ENCODE measurements at places on chromosomes 3 and 15.

DNA sequence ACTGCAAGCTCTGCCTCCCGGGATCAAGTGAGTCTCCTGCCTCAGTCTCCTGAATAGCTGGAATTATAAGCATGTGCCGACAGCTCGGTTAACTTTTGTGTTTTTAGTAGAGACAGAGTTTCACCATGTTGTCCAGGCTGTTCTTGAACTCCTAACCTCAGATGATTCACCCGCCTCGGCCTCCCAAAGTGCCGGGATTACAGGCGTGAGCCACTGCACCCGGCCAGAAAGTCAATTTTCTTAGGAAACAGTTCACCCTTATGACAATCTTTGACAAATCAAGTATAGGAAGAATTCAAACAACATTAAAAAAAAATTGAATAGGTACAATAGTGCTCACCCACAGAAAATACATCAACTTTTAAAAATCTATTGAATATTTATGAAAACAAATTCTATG is 23.6 kb upstream of the DUT start:
- DNase-seq, result no peak

- no peak for DNase-seq
Observed at GRCh38 chr15:57165992-57166391, 210.3 kb upstream of the CGNL1 start.

DNA sequence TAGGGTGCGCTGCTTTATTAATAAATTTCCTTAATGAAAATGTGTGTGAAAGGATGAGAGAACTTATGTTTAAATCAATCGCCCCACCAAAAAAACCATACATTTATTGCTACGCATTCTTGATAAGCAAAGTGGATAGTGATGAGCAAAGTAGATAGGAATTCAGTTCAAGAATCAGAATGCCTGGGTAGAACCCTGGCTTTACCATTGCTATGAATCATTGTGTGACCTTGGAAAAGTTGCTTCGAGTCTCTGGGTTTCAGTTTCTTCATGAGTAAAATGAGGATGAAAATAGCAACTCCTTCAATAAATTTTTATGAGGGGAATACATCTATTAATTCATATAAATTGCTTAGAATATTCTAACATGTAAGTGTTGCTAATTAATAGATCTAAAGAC is 2.6 kb upstream of the ALCAM start:
- no peak for DNase-seq

- DNase-seq, result no peak
Observed at GRCh38 chr15:84750583-84751092, 2.2 kb downstream of the ZNF592 start.

- DNase-seq, result no peak
Observed at GRCh38 chr3:126848991-126849390, 133.9 kb upstream of the PLXNA1 start.

DNA sequence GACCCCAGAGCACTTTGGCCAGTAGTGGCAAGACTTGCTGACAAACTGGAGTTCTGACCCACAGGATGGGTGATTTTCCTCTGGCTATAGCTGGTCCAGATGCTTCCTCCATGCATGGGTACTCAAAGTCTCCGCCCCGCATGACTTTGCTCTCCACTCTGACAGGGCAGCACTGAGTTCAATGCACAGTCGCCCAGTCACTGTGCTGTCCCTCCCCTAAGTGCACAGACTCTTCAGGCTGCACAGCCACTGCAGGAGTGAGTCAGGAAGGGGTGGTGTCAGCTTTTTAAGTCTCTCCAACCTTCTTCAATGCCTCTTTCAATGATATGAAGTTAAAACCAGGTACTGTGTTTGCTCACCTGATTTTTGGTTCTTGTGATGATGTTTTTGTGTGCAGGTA is 17.8 kb downstream of the TEX9 start:
- no peak for DNase-seq

DNA sequence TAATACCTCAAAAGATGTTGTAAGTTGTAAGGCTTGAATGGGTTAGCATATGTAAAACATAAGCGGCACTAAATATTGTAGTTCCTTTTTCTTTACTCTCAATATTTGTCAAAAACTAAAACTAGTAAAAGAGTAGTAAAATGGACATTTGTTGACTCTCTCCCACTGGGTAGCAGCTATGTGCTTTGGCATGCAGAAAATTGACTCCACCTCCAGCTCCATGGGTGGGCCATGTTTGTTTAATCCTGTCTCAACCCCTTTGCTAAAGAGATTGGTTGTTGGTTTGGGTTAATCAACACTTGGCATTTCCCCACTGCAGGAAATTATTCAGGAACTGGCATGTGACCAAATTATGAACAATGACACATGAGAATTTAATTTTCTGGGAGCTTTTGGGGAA is 114.8 kb downstream of the EOMES start:
- no peak for DNase-seq

DNA sequence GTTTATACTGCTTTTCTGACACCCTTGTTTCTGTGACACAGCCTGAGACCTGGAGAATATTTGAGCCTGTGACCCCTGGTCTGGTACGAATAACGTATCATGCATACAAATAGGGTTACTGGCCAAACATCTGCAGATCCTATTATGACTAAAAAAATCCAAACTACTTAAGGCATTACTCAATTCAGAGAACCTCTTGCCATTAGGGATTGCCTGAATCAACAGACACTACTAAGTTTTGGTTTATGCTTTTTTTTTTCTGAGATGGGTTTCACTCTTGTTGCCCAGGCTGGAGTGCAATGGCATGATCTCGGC is 35.4 kb downstream of the OSBPL10 start:
- no peak for DNase-seq

DNA sequence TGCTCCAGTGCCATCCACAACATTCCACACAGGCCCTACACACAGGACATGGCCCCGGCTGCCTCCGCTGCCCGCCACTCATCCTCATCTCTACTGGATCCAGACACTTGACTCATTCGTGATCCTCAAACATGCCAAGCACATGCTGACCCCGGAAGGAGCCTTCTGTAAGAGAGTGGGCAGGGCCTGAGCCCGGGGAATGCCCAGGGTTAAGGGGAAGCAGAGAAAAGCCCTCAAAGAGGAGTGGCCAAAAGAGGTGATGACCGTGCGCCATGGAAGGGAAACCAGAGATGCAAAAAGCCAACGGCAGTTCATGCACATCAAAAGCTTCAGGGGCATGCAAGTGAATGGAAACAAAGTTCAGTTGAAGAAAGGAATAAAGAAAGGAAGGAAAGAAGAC is 46.1 kb downstream of the RFTN1 start:
- DNase-seq, result no peak

DNA sequence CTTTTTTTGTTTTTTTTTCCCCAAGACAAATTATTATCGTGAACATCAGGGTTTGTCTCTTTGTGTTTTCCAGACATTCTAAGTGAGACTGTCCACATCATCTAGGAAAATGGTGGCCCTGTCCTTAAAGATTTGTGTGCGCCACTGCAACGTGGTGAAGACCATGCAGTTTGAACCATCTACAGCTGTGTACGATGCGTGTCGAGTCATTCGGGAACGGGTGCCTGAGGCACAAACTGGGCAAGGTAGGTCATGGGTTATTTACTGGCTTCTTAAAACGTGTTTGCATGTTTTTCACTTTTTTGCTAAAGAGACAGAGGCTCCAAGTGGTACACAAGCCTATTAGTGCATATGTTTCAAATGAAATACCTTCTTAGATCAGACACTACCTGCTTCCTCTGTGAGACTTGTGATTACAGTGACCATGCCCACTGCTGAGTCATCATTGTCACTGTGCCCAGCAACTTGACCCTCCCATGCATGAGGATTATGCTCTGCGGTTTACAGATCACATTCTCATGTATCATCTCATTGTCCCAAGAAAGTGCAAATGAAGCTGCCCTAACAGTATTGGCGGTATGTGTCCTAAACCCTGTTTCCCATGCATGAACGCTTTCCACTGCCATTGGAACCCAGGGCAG is 395.2 kb upstream of the TPM1 start:
- no peak for DNase-seq

- DNase-seq, result no peak
Observed at GRCh38 chr3:4351164-4351855, 48.1 kb downstream of the SETMAR start.

GRCh38 chr3:2870724-2871333 is 239.3 kb downstream of the IL5RA start:
- no peak for DNase-seq

DNA sequence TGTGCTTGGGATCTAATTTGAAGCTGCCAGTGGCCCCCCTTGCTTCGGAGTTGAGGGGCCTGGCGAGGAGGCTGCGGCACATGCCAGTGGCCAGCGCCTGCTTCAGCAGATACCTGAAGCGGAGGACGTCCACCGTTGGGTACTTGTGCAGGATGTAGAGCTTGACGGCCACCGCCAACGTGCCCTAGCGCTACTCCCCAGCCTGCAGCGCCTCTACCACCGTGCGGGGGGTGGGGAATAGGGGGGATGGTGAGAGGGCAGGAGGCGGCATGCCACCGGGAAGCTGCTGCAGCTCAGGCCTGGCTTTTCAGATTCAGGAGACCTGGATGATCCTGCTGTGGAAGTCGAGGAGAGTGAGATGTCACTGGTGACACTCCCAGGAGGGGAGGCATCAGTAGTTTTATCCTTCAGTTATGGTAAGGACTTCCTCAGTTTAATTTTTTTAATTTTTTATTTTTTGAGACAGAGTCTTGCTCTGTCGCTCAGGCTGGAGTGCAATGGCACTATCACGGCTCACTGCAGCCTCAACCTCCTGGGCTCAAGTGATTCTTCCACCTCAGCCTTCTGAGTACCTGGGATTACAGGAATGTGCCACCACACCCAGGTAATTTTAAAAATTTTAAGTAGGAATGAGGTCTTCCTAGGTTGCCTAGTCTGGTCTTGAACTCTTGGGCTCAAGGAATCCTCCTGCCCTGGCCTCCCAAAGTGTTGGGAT is 150.6 kb upstream of the FRMD4B start:
- no peak for DNase-seq
